Endodermal cell (in vitro differentiated cells): ENCODE measurements at places on chromosomes 16 and 17. TPM values are rescaled to one million over a fixed set of nuclear protein-coding genes. Genes with fewer than 3 reads are reported as not detected.

Gene ABCC12
- 0.35 and 1.1 TPM in 2 replicates for total RNA-seq

GRCh38 chr16:75653922-75654321 lies 6.3 kb downstream of the TERF2IP start:
- H3K36me3 ChIP-seq = peaks cover 68% of the 10 kb centered on the region
- no peak overlapping the region for H3K27ac ChIP-seq
- H3K4me3 ChIP-seq = no peak overlapping the region
- DNase-seq = no peak

- H3K27ac ChIP-seq = no peak overlapping the region
- H3K4me1 ChIP-seq = no peaks in the 10 kb centered on the region
- no peak for DNase-seq
- H3K4me3 ChIP-seq = no peak overlapping the region
- H3K36me3 ChIP-seq = no peaks in the 10 kb centered on the region
- H3K27me3 ChIP-seq = peaks cover 9% of the 10 kb centered on the region
These were observed 24.2 kb upstream of the RBBP6 start for GRCh38 chr16:24515186-24515585.

DNA sequence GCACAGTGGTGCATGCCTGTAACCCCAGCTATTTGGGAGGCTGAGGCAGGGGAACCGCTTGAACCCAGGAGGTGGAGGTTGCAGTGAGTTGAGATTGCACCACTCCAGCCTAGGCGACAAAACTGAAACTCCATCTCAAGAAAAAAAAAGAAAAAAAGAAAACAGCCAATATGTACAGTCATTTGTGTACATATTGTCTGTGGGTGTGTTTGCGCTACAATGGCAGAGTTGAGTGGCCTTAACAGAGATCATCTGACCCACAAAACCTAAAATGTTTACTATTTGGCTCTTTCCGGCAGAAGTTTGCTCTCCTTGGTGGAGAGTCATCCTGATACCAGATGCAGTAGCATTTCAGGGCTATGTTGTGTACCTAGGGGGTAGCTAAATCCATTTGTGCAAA lies 57.9 kb downstream of the ARSG start:
- H3K4me3 ChIP-seq = no peak overlapping the region
- DNase-seq = no peak
- no peak overlapping the region for H3K27ac ChIP-seq
- no peaks in the 10 kb centered on the region for H3K27me3 ChIP-seq
- peaks cover 4% of the 10 kb centered on the region for H3K4me1 ChIP-seq

DNA sequence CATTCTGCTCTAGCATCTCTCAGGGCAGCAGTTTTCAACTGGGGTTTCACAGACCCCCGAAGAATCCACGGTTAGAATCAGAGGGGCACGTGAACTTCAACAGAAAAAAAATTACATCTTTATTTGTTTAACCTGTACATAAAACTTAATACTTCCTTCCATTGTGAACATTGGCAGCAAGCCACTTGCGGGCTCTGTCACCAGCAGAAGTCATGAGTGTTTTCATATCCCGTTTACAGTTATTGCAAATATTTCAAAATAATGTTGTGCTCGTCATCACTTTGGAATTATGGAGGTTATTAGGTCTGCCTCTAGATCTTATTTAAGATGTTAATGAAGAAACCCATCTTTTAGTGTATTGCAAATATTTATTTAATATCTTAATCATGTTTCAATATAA lies 109.8 kb downstream of the SDR42E1 start:
- H3K4me3 ChIP-seq = no peak overlapping the region
- H3K27ac ChIP-seq = no peak overlapping the region
- H3K36me3 ChIP-seq = peaks cover 26% of the 10 kb centered on the region
- no peaks in the 10 kb centered on the region for H3K27me3 ChIP-seq

DNA sequence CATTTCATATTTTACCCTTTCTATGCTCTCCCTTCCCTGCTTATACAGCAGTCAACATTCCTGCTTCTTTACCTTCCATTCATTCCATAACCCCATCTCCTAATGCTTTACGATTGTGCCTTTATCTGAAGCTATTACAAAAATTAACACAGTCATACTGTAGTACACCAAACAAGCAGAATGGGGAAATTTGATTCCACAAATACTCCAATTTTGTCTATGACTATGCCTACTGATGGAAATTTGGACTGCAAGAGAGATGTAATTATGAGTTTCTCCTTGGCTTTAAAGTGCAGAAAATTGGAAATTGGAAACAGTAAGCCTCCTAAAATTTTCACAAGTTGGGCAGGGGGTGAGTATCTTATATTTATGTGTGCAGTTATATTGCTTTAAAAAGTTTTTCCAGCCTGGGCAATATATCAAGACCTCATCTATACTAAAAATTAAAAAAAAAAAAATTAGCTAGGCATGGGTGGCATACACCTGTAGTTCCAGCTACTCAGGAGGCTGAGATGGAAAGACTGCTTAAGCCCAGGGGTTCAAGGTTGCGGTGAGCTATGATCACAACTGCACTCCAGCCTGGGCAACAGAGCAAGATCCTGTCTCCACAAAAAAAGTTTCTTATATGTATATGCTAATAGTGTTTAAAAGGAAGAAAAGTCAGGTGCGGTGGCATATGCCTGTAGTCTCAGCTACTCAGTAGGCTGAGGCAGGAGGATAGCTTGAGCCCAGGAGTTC lies 3.0 kb downstream of the APPBP2 start:
- no peaks in the 10 kb centered on the region for H3K27me3 ChIP-seq
- H3K4me3 ChIP-seq = peak overlapping the region; percentile 13
- peaks cover 21% of the 10 kb centered on the region for H3K36me3 ChIP-seq
- H3K4me1 ChIP-seq = no peaks in the 10 kb centered on the region

GRCh38 chr17:55740511-55741355 lies 10.1 kb upstream of the PCTP start:
- H3K4me3 ChIP-seq = no peak overlapping the region
- H3K27me3 ChIP-seq = no peaks in the 10 kb centered on the region
- H3K36me3 ChIP-seq = no peaks in the 10 kb centered on the region
- H3K27ac ChIP-seq = no peak overlapping the region

Gene SPEM1
- 0.38 to 0.53 TPM (median 0.49 TPM) in 3 replicates for total RNA-seq

Gene HOXB3
- not detected in 2 replicates for total RNA-seq

GRCh38 chr16:85888405-85889331 lies 10.3 kb upstream of the IRF8 start:
- peaks cover 3% of the 10 kb centered on the region for H3K4me1 ChIP-seq
- peaks cover 26% of the 10 kb centered on the region for H3K27me3 ChIP-seq
- H3K27ac ChIP-seq = no peak overlapping the region
- no peak for DNase-seq

DNA sequence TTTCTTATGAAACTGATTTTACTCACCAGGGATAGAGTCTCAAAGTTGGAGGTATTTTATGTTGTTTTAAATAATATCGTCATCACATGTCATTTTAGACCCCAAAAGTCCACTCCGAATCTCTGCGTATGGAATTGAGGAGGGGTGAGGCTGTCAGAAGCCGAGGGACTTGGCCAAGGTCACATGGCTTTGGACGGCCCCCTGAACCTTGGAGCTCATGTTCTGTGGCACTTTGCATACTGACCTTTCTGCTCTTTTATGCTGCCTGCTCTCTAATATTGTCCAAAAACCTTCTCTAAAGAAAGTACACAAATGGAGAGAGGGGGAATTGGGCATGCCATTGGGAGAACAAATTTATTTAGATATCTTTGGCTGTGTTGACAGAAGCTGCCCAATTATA lies 700.0 kb downstream of the WWOX start:
- H3K4me1 ChIP-seq = no peaks in the 10 kb centered on the region
- H3K4me3 ChIP-seq = no peak overlapping the region
- H3K27ac ChIP-seq = no peak overlapping the region
- no peak for DNase-seq

DNA sequence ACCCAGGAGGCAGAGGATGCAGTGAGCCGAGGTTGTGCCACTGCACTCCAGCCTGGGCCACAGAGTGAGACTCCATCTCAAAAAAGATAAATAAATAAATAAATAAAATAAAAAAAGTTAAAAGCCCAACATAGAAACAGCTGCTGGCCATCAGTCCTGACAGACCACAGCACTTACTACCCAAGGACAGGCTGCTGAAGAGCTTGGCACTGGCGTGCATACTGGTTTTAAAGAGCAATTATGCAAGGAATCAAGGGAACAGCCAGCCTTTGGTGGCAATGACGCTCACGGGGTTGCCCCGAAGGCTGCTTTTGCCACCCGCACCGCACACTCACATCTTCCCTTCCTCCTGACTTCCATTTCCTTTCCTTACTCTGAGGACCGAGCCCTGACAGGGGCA lies 4.2 kb downstream of the PLD6 start:
- no peaks in the 10 kb centered on the region for H3K4me1 ChIP-seq
- H3K27ac ChIP-seq = no peak overlapping the region
- H3K4me3 ChIP-seq = no peak overlapping the region
- H3K36me3 ChIP-seq = no peaks in the 10 kb centered on the region

- H3K4me3 ChIP-seq = no peak overlapping the region
- H3K36me3 ChIP-seq = peaks cover 68% of the 10 kb centered on the region
- DNase-seq = no peak
- no peaks in the 10 kb centered on the region for H3K4me1 ChIP-seq
- H3K27ac ChIP-seq = no peak overlapping the region
- no peaks in the 10 kb centered on the region for H3K27me3 ChIP-seq
These were observed 11.0 kb downstream of the DNASE1 start for GRCh38 chr16:3665508-3665907.

- no peak for DNase-seq
- no peak overlapping the region for H3K27ac ChIP-seq
- no peak overlapping the region for H3K4me3 ChIP-seq
These were observed 353.9 kb upstream of the C16orf82 start for GRCh38 chr16:26712876-26713275.

- H3K27me3 ChIP-seq = peaks cover 14% of the 10 kb centered on the region
- H3K4me3 ChIP-seq = no peak overlapping the region
- H3K36me3 ChIP-seq = no peaks in the 10 kb centered on the region
- H3K27ac ChIP-seq = no peak overlapping the region
These were observed 7.1 kb downstream of the COPZ2 start for GRCh38 chr17:48030531-48030930.

GRCh38 chr17:29292071-29292991 lies 1.6 kb downstream of the NUFIP2 start:
- H3K4me3 ChIP-seq = peak overlapping the region; percentile 97
- peaks cover 43% of the 10 kb centered on the region for H3K36me3 ChIP-seq
- no peaks in the 10 kb centered on the region for H3K4me1 ChIP-seq
- H3K27me3 ChIP-seq = no peaks in the 10 kb centered on the region
- peak; percentile 80 for DNase-seq

Gene KRTAP1-1
- not detected in 3 replicates for total RNA-seq

Gene IL34
- 5.6 and 7.3 TPM in 2 replicates for total RNA-seq
